ENCODE measurements at places on chromosomes 3 and 15.

- H3K27me3 ChIP-seq, result no peaks in the 10 kb centered on the region
- H3K4me1 ChIP-seq, result peaks cover 22% of the 10 kb centered on the region
- DNase-seq, result no peak
- no peak overlapping the region for H3K4me3 ChIP-seq
- peaks cover 83% of the 10 kb centered on the region for H3K36me3 ChIP-seq
- no peak overlapping the region for H3K27ac ChIP-seq
Observed at GRCh38 chr15:25374143-25374542, 64.7 kb downstream of the UBE3A start.

GRCh38 chr3:48038971-48039481 lies 22.8 kb upstream of the MAP4 start:
- DNase-seq, result no peak
- H3K27ac ChIP-seq, result no peak overlapping the region
- H3K27me3 ChIP-seq, result no peaks in the 10 kb centered on the region
- H3K36me3 ChIP-seq, result no peaks in the 10 kb centered on the region
- H3K4me1 ChIP-seq, result peaks cover 23% of the 10 kb centered on the region

GRCh38 chr3:47377186-47377585 lies 3.6 kb upstream of the PTPN23 start:
- H3K36me3 ChIP-seq, result peaks cover 12% of the 10 kb centered on the region
- H3K4me3 ChIP-seq, result no peak overlapping the region

- H3K4me3 ChIP-seq, result no peak overlapping the region
- peaks cover 13% of the 10 kb centered on the region for H3K4me1 ChIP-seq
- H3K27me3 ChIP-seq, result no peaks in the 10 kb centered on the region
- H3K36me3 ChIP-seq, result peaks cover 62% of the 10 kb centered on the region
- no peak for DNase-seq
Observed at GRCh38 chr15:25331860-25332259, 107.0 kb downstream of the UBE3A start.

- H3K4me3 ChIP-seq, result no peak overlapping the region
- no peaks in the 10 kb centered on the region for H3K27me3 ChIP-seq
- no peaks in the 10 kb centered on the region for H3K4me1 ChIP-seq
- DNase-seq, result no peak
- no peaks in the 10 kb centered on the region for H3K36me3 ChIP-seq
Observed at GRCh38 chr3:104717828-104718196, 648.9 kb upstream of the ALCAM start.

DNA sequence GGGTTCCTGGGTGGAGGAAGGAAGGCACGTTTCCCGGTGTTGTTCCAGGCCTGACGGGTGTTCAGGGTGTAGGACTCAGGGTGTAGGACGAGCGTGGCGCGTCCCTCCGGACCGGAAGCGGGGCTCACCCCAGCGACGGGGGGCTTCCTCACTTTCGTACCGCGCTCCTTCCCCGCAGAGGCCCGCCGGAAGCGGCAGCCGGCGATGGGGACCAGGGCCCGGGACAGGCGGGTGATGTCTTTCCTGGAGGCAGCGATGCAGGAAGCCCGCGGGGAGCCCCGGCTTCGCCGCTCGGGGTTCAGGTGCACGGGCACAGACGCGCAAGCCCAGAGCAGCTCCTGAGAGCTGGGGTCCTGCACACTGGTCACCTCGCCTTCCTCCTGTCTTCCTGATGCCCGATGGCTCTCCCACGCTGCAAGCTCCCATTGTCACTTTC lies 13.4 kb downstream of the FOXL2NB start:
- no peaks in the 10 kb centered on the region for H3K36me3 ChIP-seq
- H3K27ac ChIP-seq, result no peak overlapping the region
- DNase-seq, result no peak
- H3K27me3 ChIP-seq, result peaks cover 49% of the 10 kb centered on the region
